NCI-H2081 (cell line): ENCODE measurements at places on chromosomes 6 and 20.
A peak's percentile ranks its signal among the peaks of the same experiment; 100 is the strongest.

DNA sequence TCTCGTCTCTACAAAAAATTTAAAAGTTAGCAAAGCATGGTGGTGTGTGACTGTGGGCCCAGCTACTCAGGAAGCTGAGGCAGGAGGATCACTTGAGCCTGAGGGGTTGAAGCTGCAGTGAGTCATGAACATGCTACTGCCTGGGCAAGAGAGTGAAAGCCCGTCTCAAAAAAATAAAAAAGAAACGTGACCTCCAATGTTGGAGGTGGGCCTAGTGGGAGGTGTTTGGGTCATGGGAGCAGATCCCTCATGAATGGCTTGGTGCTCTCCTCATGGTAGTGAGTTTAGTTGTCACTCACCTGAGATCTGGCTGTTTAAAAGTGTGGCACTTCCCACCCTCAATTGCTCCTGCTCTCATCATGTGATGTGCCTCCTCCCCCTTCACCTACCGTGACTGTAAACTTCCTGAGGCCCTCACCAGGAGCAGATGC is 24.3 kb downstream of the RBL1 start:
- DNase-seq, result no peak

GRCh38 chr6:133837801-133838349 is 51.0 kb upstream of the TCF21 start:
- peak; percentile 72 for DNase-seq

DNA sequence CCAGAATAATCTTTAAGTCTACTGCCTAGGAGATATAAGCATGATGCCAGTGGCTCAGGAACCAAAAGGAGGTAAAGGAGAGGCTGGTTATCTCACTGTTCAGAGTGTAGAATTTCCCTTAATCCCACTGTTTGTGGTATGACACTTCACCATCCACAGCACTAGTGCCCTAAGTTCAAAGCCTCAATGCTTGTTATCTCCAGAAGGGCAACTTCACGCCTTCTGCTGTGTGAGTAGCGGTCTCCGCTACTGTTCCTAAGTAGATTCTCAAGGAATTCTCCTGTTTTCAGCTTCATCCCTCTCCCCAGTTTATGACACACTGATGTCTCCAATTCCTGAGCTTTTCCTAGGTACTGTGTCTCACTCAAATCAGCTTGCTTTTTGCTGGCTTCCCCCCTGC is 13.7 kb upstream of the SNPH start:
- DNase-seq, result no peak

DNA sequence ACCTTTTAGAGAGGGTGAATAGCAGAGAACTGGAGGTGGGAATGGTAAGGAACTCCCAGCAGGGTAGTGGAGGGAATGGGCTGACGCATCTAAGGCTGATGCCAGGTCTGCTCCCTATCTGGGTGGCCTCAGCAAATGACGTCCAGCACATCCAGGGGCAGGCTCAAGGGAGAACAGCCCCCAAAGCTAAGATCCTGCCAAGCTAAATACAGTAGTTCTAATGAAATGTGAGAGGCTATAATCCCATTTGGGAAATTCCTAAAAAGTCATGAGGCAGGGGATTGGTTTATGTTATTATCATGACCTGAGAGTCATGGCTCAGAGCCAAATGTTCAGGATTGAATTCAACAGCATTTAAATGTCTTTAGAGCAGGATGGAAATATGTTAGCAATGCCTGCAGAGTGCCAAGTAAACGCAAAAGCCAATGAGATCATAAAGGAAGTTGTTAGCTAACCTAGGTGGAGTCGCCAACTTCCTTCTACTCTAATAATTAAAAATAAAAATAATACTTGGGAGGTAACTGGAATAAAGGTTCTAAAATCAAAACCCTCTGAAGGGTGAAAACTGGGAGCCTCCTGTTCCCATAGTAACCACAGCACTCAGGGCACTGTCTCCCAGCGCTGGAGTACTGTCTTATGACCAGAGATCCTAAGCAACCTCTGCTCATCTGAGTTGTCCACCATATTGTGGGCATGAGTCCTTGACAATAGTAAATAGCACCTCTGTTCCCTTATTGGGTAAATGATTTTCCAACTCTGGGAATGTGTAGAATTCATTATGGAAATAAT is 34.8 kb downstream of the IYD start:
- no peak for DNase-seq

- no peak for DNase-seq
Observed at GRCh38 chr6:83862776-83863471, 3.4 kb downstream of the CYB5R4 start.

DNA sequence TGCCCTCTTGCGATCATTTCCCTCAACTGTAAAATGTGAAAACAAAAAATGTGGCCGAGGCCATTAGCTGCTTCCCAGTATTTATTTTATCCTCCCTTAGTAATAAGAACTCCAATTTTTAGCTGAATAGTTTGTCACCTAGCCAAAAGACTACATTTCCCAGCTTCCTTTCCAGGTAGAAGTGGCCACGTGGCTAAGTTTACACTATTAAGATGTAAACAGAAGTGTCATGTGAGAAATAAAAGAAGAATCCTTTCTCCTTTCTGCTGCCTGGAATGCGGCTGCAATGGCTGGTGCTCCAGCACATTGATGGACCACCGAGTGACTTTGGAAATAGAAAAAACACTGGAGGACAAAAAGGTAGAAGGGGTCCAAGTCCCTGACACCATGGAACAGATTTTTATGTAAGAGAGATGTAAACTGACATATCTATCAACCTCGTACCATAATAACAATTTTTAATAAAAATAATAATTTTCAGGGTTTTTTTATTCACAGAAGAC is 268.8 kb downstream of the PKHD1 start:
- DNase-seq, result no peak

DNA sequence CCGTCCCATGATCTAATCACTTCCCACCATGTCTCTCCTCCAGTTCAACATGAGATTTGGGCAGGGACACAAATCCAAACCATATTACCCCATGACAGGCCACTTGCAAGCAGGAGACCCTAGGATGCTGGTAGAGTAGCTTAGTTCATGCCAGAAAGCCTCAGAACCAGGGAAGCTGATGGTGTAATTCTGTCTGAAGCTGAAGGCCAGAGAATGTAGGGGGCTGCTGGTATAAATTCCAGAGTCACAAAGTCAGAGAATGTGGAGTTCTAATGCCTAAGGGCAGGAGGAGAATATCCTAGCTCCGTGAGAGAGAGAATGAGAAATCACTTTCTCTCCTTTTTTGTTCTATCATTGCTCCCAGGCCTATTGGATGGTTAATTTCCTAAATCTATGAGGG is 90.3 kb upstream of the IMPG1 start:
- no peak for DNase-seq

DNA sequence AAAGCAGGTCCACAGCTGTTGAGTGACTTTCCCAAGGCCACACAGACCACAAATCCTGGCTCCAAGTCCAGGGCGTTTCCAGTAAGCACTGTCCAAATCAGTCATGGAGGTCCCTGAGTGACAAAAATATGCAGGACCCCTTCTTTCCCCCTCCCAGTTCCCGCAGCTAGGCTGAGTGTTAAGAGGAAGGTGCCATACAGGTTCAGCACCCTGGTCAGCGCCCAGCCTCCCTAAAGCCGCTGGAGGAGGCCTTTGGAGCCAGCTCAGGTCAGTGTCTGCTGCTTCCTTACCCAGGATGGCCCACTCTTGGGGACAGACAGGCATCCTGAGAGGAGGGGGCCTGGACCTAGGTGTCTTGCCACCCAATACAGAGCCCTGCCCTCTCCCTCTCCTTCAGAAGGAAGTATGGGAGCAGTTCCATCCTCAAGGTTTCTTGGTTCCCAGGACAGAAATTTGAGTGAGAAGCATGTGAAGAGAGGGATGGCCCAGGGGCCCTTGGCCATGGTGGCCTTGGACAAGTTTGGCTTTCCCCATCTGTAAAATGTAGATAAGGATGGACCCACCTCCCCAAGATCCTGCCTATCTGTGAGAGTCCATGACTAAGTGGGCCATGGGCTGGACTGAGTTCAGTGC is 13.2 kb downstream of the TMEM74B start:
- no peak for DNase-seq

- peak; percentile 56 for DNase-seq
Observed at GRCh38 chr20:3239026-3239866, at the start of gene SLC4A11. Gene SLC4A11 (minus strand): TSS chr20:3239190. CDS start chr20:3239137, 53 bp downstream.

DNA sequence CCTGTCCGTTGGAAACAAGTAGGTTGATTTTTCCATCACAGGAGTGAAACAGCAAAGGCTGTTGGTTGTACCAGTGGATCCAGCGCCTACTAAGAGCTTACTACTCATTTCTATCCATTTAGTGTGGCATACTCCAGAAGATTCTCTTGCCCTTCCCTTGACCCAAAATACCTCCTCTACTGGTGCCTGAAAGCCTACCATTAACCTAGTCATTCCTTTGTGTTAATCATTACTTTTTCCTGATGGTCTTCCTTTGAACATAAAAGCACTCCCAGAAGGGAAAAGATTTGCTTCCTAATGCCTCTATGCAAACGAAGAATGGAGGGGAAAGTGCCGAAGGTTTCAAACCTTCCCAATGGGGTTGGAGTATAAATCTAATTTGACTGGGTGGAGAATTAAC is 123.3 kb downstream of the QRSL1 start:
- no peak for DNase-seq

DNA sequence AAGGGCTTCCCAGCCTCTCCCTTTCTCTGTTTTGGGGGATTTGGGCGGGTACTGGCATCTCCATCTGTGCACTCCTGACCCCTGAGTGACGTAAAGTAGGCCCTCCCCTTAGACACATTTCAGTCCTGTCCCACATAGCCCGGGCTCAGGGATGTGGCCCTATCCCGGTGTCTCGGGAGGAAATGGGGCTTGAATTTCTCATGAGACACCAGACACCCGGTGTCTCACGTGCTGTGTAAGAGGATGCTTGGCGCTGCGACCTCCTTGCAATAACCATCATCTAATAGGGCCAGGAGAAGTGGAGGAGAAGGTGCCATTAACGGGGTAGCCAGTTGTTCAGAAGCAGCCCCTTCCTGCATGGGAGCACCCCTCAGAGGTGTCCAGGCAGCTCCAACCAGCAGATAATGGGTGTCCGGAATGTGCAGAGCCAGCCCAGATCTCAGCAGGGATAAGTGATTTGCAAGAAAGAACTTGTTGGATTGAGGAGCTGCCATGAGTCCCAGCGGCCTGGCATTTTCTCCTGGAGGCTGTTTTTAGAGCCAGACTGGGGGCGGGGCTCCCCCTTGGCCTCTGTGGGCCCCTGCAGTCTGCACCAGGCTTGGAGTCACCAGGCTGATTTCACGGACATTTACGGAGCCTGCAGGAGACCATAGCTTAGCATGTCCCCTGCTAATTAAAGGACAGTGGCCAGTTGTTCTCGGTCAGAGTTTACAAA is 372.0 kb downstream of the PREX1 start:
- no peak for DNase-seq

DNA sequence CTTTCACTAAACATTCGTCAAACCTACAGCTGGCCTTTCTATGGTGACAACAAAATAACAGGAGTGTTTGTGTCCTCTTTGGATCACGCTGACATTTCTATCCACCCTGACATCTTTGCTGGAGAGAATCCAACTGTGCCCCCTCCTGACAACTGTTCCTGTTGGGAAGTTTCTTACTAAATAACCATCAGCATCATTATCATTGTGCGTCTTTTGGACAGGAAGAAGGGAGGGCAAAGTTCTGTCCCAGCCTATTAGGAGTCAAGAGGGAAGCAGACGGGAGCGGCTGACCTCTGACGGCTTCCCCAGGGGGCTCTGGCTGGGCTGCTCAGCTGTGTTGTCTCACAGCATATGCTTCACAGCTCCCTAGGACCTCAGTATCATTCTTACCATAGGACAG is 195.9 kb upstream of the SULF2 start:
- no peak for DNase-seq

GRCh38 chr20:13586133-13586532 is 52.6 kb downstream of the TASP1 start:
- DNase-seq, result no peak

DNA sequence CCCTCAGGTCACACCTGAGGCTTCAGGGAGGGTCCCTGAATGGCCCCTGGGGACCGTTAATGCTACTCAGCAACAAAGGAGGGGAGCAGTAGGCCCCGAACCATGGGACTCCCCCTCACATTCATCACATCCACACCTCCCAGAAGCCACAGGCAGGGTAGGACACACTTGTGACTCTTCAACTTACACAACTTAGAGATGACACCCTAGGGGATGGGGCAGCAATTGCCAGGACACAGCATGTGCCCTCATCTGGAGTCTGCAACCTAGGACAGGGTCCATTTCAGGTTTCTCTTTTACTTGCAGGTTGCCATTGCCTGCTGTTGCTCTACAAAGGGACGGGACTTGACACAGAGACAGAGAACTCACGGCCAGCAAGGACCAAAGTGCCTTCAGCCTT is 770 bp downstream of the ULBP3 start:
- no peak for DNase-seq

DNA sequence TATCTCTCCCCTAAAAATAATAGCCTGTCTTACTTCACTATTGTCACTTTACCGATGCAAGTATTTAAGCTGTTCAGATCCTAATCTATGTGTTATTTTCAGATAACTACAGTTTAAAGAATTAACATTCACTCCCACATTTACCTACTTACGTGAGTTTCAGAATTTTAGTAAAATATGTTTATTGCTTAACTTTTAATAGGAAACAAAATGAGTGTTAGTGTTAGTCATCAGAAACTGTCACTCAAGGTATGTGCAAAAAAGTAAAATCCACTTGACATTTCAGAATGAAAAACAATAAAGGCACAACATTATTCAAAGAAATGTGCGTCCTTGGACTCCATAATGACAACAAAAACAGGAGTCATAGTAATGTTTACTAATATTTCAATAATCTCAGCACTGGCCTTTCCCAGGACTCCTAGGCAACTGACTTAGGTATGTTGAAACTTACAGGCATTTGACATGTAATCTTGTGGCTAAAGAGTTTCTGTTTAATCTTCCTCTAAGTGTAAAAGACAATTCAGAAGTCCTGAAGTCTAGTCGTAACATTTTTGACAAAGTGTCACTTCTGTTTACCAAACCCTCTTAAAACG is 4.5 kb downstream of the ATXN1 start:
- no peak for DNase-seq

DNA sequence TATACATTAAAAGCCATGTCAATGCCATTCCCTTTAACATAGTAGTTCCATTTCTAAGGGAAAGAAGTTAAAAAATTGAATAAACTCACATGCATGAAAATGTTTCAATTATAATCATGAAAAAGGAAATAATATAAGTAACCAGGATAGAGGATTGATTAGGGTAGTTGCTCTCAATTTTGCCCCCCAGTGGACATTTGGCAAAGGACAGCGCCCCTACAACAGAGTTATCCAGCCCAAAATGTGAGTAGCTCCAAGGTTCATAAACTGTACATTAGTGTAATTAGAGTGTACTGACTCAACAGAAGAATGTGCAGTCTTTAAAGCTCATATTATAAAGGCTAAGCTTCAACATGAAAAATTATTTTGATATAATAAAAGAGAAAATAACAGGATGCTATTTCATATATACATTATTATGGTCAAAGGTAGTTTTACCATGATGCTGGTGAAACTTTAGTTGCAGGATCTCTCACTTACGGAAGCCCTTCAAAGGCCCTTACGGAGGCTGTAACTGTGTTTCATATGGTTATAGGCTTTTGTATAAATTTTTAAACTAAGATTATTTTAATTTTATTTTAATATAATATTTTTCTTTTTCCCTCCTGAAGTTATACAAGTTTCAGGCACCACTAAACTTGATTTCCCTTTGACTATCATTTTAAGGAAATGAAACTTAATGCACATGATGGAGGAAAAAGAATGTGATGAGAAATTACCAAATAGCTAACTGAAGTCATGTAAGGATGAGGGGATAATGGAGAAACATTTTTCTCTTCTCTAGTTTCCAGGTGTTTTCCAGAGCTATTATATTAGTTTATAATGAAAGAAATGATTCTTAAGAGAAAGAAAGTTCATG is 403.6 kb downstream of the PLCB1 start:
- DNase-seq, result no peak

- no peak for DNase-seq
Observed at GRCh38 chr6:159217595-159218275, 48.5 kb downstream of the FNDC1 start.
